ENCODE measurements at places on chromosomes 3 and 15.
A peak's percentile ranks its signal among the peaks of the same experiment; 100 is the strongest.

DNA sequence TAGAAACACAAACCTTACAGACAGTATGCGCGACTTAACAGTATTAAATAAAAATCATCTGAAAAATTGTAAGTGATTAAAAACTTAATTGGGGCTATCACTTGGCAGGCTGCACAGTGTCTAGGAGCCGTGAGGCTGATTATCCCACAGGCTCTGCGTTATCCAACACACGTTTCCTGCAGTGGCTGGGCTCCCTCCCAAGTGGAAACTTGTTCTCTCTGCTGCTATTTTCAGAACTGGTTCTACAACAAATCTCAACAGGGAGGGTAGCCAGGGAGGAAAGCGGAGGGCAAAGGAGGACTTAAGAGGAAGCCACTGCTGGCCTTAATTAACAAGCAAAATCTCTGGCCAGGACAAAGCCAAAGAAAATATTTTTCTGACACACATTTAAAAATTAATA lies 555.2 kb downstream of the MAGI1 start:
- DNase-seq = no peak

DNA sequence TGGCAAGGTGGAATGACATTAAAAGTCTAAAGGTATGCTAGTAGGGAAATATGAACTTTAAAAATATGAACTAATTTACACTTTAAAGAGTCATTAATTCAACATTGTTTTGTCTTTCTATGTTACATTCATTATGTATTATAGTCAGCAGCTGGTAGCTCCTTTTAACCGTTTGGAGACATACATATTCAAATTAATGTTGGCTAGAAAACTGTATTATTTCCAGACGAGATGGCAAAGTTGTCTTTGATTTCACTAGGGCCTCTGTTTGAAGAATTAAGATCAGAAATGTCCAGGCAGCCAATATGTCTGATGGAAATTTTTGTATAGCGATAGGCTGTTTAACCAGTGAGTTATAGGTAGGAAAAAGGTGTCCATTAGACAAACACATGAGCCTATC lies 817.6 kb downstream of the GRM7 start:
- no peak for DNase-seq

DNA sequence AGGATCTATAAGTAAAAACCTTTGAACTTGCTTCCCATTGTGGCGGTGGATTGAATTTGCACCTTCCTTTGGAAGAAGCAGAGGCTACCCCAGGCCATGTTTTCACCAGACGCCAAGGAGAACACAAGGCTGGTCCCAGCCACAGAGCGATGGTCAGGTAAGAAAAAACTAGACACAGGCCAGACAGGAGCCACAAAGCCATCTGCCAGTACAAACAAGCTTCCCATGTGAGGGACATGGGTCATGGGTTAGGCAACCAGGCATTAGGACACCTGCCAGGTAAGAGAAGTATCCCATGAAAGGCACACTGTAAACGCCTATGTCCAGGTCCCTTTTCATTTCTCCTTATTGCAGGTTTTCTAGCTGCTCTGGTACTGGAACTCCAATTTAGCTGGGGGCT lies 190.2 kb downstream of the KLF13 start:
- no peak for DNase-seq

DNA sequence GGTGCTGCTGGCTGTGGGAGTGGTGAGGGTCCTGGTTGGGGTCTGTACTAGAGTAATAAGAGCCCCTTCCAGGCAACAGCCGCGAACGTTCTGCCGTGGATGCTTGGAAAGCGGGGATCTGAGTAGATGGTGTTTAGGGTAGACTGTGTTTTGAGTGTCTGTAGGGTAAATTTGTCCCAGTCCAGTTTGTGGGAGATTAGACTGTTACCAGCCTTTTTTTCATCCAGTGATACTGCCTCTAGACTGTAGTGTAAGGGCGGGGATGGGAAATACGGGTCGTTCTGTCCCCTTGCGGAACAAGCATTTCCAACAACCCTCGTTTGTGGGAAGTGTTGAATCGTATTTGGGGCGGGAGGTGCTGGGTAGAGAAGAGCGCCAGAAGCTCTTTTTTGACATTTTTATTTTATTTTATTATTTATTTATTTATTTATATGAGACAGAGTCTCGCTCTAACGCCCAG lies 424 bp downstream of the HAUS2 start:
- DNase-seq = no peak

DNA sequence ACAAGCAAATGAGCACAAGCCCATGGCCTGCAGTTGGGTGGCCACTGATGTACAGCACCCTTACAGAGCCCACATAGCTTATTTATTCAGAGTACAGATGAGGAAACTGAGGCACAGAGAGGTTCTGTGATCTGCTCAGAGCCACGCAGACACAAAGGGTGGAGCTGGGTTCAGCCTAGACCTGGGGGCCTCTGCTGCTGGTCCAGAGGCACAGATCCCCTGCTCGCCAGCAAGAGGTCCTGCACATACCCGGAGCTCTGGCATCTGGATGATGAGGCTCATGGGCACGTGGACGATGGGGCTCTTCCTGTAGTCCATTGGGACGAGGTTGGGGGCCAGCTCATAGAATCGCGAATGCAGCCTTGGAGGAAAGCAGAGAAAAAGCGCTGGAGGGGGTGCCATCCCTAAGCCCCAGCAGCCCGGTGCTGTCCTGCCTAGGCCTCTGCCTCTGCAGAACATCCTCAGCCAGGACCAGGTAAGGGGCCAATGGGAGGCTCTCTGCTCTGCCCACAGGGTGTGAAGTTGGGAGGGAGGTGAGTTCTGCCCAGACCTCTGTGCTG lies 18.6 kb downstream of the SH2D7 start:
- DNase-seq = no peak

DNA sequence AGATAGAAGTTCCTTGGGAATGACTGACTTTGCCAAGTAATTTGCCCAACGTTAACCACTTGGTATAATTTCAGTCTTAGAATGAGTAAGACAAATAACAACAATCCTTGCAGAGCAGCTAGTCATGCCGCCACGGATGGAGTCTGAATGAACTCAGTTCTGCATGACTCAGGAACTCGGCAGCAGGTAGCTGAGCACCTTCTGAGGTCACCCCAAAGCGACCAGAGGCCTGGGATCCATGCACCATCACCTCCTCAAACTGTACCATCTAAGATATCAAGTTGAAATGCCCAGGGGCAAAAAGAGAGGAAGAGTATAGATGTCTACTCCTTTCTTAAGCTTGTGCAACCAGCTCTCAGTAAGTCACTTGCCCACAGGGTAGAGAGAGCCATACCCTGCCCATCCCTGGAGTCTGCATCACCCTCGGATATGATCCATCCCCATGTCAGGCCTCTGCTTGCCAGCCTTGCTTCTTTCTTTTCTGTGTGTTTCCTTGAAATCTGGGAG lies 8.5 kb upstream of the CDCP1 start:
- DNase-seq = no peak

- peak; percentile 87 for DNase-seq
Observed at GRCh38 chr3:48435774-48436476, 4.0 kb downstream of the CCDC51 start.

DNA sequence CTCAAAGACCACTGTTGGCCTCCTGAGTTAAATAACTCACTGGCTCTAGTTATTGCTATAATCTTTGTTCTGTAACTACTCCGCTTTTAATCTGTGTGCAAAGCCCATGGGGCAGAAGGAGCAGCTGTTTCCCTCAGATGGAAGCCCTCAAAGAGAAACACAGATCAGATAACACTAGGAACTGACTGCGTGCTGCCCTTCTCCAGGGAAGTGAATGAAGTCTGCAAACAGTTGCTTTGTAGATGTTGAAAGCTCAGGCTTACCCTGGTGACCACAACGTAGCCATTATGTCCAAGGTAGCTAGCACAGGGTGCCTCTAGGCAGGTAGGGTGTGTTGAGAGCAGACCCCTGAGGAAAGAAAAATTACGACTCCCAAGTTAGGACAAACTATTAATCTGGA lies 152.3 kb upstream of the STAC start:
- no peak for DNase-seq

DNA sequence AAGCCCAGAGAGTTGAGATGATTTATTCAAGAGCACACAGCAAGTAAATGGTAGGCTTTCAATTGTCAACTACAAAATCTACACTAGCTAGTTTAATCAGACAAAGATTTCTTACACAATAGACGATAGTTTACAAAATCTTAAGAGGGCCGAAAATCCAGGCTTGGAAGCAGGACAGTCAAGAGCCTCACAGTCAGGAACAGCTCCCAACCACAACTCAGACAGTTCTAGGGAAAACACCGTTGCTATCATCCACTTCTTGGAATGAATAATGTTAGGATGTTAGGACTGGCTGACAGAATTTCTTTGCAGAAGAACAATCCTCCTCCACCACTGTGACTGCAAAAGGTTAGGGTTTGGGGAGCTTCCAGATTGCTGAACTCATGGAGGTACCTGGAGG lies 290.8 kb upstream of the ZPLD1 start:
- DNase-seq = no peak

- no peak for DNase-seq
Observed at GRCh38 chr3:188468662-188469061, 314.7 kb downstream of the LPP start.

GRCh38 chr15:94196531-94196930 lies 34.8 kb upstream of the MCTP2 start:
- no peak for DNase-seq

- DNase-seq = no peak
Observed at GRCh38 chr15:70835415-70835814, 18.5 kb downstream of the LARP6 start.

- DNase-seq = no peak
Observed at GRCh38 chr3:165211721-165212120, 15.5 kb upstream of the SLITRK3 start.

DNA sequence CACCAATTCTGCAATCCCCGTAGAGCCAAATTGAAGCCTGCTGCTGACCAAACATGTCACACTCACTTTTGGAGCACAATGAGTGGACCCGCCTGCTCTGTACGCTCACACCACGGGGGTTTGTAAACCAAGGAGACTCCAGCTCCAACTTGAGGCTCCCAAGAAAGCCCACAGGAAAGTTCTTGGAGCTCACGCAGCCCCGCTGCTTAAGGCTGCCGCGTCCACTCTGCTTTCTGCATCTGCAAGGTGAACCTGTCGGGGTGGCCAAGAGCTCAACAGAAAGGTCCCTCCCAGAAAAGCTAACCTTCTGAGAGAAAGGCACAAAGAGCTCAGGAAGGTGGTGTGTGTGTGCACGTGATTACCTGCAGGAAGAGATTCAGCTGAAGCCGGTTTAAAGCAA lies 94.9 kb downstream of the PCSK6 start:
- no peak for DNase-seq
